ENCODE measurements at places on chromosomes 3 and 15.
A peak's percentile ranks its signal among the peaks of the same experiment; 100 is the strongest.

GRCh38 chr15:36826948-36827347 is 247.5 kb downstream of the CDIN1 start:
- DNase-seq = no peak

DNA sequence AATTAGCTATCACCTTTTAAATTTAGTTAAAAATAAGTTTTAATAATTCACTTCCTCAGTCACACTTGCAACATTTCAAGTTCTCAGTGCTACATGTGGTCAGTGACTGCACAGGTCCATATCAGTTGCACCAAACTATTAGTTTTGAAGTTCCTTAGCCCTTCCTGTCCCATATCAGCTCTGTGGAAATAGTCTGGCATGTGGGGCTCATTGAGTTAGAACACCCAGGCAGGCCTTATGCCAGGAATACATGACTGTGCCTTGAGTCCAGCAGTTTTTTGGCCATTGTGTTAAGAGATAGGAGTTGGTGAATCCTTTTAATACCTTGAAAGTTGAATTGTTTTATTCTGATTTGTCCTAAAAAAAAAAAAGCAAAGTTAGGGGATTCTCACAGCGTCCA is 153.7 kb upstream of the BFSP2 start:
- DNase-seq = no peak

DNA sequence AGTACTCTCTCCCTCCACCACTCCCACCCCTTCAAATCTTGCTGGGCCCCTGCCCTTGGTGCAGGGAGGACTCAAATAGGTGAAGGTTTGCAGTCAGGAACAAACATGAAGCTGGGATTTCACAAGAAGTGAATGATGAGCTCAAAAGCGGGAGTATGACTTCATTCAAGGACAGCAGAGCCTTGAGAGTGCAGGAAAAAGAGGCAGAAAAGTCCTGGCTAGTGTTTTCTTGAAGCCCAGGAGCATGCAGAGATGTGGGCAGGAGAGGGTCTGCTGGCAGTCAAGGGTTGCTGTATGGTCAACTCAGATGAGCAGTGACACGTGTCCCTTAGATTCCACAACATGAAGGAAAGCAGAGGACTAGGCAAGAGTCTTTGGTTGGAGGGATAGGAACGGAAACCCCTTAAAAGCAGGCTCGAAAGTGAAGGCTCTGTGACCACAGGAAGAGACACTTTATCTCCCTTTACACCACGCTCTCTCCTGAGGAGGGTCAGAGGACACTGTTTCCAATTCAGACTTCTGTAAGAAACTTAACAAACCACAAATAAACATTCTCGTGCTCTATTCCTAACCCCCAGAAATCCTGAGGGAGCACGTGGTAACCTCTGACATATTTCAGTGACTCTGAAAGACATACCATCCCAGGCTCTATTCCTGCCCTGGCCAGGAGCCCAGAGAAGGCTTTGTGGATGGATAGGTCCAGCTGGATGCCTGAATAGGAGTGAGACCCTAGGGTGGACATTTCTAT is 168.0 kb upstream of the NDN start:
- DNase-seq = no peak

- DNase-seq = no peak
These were observed 24.8 kb downstream of the AKAP13 start for GRCh38 chr15:85404918-85405866.

GRCh38 chr3:111852540-111852939 is 6.5 kb upstream of the PHLDB2 start:
- DNase-seq = no peak

DNA sequence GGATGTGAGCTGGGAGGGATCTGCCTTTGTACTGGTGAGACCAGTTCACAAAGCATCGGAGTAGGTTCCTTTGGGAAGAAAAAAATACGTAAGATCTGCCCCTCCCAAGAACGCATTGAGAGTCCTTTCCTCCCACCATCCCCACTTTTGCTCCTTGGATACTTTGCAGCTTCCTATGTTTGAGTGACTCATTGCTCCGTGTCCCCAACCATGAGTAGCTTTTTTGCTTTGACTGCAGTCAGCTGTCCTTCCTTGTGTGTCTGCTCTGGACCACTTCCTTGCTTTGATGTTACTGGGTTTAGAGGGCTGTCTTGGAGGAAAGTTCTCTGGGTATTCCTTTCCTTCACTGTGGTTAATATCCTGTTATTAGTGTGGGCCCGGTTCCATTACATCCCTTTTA is 43.2 kb upstream of the PTPN23 start:
- DNase-seq = no peak

- DNase-seq = no peak
These were observed 1094.2 kb upstream of the CFAP20DC start for GRCh38 chr3:60144071-60144470.

- DNase-seq = no peak
These were observed 92.5 kb downstream of the EPHB1 start for GRCh38 chr3:134887536-134887935.

- DNase-seq = no peak
These were observed 91.1 kb downstream of the WNT7A start for GRCh38 chr3:13788522-13789424.

- DNase-seq = no peak
These were observed 4.9 kb downstream of the HDAC11 start for GRCh38 chr3:13484851-13485590.

DNA sequence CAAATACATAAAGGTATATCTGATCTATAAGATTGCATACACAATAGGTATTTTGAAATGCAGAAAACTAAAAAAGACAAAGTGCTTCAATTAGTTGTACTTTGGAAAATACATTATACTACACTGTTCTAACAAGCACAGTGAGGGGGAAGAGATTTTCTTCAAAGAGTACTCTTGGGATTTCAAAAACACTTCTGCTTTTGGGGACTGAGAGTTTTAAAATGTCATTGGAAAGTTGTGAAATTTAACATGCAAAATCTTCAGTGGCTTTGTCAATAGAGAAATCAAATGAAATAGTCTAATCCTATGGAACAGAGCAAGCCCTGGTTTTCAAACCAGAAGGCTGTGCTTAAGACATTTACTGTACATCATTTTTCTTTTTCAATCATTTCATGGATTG is 322.2 kb upstream of the SEMA6D start:
- no peak for DNase-seq

- DNase-seq = peak; percentile 17
These were observed 24.3 kb downstream of the TBC1D21 start for GRCh38 chr15:73897441-73898261.

GRCh38 chr3:46987319-46987742 is 7.9 kb downstream of the NBEAL2 start:
- no peak for DNase-seq

- no peak for DNase-seq
These were observed 353.4 kb downstream of the CHST2 start for GRCh38 chr3:143472731-143473523.
